GM12878 (cell line): ENCODE measurements at places on chromosomes 12 and 14.
A peak's percentile ranks its signal among the peaks of the same experiment; 100 is the strongest.

DNA sequence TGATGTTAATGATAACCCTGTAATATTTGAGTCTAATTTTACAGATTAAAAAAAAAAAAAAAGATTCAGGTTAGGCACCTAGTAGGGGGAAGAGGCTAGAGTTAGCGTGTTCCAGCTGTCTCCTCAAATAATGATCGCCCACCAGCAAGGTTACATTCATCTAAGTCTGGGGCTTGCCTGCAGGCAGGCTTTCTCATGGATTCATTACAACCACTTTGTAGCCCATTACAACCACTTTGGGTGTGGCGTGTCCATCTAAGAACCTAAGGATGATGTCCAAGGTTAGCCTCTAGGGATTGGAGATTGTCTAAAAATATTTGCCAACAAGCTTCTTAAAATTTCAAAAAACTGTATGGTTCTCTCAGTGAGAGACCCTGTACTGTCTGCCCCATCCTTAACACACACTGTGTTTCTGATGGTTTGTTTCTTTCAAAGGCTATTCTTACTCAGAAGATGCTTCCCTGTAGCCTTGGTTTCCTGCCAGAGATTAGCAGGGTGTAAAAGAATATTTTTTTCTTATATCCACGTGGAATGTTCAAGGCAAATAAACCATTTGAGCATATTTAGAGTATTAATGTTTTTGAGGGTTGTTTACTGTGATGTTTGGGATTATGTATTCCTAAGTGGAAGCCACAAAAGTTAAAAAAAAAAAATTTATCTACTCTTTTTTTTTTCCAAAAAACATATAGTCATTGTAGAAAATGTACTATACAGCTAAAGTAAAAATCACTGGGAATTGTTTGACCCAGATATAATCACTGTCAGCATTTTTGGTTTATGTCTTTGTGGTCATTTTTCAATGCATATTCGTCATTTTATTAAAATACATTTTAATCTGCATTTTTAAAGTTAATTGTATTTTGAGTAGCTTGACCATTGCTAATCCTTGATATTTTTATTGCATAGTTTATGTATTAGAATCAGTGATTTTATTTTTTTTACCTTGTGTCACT is 1.7 kb downstream of the DYNC1H1 start:
- no peak for DNase-seq

- DNase-seq, result no peak
Observed at GRCh38 chr14:95045106-95045701, 112.1 kb downstream of the DICER1 start.

DNA sequence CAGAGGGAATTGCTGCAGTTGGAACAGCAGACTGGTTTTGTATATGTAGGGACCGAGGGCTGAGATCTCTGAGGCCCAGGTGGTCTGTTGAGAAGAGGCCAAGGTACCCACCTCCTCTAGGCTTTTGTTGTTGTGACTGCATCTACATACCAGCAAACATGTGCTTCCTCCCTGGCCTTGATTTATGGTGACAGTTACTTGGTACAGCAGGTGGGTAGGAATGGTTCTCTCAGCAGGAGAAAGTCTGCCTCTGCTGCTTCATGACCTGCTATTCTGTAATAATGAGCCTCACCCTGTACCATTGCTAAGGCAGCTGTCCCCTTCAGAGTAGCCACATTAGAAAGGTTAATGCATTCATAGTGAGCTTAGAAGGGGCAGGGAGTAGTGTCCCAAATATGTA is 196.7 kb upstream of the PELI2 start:
- no peak for DNase-seq

GRCh38 chr12:31849090-31849687 is 110.0 kb upstream of the RESF1 start:
- DNase-seq, result no peak

- DNase-seq, result no peak
Observed at GRCh38 chr12:68455691-68456345, 123.7 kb upstream of the MDM1 start.

DNA sequence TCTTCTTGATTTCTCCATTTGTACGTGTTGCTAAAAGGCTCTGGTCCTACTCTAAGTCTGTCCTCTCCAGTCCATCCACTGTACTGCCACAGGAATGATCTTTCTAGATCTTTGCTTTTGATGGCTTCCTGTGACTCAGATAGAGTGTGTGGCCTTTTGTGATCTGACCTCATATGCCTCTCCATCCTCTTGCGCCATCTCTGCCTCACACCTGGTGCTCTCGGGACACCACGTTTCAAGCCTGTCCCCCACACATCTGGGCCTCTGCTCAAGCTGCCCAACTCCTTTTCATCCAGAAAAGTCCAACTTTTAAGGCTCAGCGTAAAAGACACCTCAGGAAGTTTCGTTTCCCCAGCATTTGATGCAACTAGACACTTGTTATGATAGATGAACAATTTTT is 39.0 kb downstream of the DCAF4 start:
- no peak for DNase-seq

DNA sequence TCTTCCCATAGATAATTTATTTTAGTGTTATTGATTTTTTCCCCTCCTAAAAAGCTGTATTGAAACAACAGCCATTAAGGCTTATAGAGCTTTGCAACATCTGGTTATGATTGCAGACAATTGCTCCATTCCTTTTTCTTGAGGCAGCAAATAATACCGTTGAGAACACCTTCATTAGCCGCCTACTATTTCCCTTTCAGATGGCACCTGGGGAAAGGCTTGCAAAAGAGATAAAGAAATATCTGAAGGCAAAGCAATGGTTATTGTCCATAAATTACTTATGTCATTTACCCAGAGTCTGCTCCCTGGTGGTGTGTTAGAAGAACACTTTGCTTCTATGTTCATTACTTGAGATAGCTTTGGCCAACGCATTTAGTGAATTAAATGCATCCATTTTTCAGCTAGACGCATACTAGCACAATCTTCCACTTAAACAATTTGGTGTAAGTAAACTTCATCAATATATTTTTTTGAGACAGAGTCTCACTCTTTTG is 377.8 kb downstream of the KCNH5 start:
- no peak for DNase-seq

GRCh38 chr12:130226126-130226525 is 63.9 kb downstream of the FZD10 start:
- DNase-seq, result no peak

DNA sequence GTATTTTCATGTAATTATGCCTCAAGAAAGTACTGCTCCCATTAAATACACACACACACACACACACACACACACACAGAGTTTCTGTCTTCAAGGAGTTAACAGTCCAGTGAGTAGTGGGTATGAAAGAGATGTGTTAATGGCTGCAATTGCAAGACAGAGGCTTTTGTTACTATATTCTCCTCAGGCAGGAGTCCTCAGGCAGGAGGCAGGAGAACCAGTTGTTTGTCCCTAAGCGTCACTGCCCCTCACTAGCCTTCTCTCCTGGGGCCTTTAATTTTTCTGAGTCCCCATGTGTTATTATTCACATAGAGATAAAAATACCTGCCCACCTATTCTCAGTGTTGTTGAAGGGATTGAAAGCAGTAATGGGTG is 31.2 kb downstream of the DAD1 start:
- DNase-seq, result no peak

DNA sequence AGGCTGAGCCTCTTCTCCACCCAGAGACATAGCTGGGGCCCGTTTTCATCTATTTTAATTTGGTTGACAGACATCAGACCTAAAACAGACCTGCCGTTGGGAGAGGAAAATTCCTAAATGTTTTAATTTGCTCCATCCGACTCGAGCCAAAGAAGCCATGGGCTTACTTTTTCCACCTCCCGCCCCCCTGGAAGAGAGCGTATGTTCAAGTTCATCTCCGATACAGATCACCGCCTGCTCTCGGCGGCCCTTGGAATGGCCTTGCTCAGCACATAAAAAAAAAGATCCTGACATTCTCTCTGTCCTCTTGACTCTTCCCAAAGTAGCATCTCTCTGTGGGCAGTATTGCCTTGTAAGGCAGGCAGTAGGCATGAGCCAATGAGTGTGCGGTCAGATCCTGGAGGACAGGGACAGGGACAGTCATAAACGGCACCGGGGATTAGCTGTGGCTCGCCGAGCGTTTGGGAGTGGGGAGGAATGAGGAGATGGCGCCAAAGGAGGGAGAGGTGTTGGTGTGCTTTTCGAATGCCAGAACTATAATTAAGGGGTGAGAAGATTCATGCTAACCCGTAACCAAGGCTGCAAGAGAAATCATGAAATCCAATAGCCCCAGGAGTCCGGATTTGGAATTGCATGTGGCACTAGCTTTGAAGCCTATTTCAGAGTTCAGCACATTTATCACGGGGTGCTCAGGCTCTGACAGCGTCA is 47.9 kb upstream of the MEG3 start:
- no peak for DNase-seq

DNA sequence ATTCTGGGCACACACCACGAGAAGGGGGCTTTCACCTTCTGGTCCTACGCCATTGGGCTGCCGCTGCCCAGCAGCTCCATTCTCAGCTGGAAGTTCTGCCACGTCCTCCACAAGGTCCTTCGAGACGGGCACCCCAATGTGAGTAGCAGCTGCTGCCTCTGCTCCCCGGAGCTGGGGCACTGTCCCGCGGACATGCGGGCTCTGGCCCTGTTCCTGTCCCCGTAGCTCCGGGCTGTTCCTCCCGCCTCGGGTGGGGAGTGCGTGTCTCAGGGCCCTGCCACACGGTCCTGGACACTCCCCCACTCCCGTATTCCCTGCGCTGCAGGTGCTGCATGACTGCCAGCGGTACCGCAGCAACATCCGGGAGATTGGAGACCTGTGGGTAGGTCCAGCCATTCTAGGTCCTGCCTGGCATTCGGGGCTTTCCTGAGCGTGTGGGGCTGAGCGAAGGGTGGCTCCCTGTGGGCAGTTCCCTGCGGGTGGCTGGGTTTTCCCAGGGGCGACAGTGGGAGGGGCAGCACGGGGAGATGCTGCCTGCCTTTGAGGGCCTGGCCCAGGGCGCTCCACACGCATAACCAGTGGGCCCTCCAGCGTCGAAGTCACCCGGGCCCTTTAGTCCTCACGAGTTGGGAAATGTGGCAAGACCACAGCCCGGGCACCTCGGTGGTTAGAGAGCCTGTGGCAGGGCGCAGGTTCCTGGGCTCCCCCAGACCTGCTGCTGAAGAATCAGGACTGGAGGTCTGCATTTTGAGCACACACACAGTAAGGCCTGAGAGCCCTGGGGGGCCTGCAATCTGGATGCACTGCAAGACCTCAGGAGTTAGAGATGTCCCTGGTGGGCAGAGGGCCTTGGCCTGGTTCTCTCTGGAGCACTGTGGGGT is 13.5 kb downstream of the HIP1R start:
- DNase-seq, result no peak

DNA sequence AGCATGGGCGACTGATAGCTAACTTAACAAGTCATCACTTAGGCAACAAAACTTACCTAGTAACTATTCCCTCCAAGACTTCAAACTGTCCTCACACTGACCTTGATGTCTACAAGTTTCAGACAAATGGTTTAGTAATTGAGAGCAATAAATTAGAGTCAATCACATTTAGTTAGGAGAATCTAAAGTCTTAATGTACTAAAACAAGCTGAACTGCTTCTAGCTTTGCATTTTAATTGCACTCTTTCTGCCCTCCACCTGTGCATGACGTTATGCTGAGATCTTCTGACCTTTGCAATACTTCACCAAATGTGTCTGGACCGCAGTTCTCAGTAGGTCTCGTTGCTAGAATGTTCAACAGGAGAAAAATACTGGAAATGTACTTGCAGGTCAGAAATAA is 158.0 kb downstream of the PIK3C2G start:
- DNase-seq, result no peak

DNA sequence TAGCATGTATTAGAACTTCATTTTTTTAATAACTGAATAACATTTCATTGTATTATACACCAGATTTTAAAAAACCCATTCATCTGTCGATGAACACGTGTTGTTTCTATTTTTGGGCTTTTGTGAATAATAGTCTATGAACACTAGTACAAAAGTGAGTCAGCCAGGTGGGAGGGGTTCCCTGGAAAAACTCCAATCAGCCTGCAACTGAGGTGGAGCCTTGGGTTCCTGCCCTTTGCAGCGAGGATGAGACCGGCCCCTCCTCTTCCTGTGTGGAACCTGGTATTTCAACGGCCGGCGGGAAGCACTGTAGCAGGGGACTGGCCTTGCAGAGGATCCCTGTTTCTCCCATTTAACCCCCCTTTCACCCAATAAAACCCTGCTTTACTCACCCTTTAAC is 56.1 kb downstream of the LMNTD1 start:
- no peak for DNase-seq

DNA sequence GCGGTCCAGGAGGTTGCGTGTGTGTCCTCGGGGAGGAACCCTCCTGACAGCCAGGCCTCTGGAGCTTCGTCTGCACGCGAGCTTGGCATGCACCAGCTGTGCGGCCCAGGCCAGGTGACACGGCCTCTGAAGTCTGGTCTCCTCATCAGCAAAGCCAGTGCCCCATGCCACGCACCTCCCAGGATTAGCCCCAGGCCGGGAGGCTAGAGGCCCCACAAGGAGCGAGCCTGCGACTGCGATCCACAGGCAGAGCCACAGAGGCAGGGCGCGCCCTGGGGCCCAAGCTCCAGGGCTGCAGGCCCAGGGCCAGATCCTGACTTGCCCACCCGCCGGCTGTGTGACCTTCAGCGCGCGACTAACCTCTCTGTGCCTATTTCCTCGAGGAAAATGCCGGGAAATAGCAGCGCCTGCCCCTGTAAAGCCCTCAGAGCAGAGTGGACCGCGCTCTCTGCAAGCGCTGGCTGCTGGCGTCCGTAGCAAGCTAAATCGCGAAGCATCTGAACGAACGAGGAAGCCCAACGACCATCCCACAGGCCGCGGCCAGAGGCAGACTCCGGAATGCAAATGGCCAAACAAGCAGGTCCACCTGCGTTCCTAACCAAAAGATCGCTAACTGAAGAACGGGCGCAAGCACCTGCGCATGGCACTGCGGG is 492 bp upstream of the BTBD6 start:
- no peak for DNase-seq

- DNase-seq, result no peak
Observed at GRCh38 chr14:22497671-22498093, 91.3 kb downstream of the DAD1 start.

- no peak for DNase-seq
Observed at GRCh38 chr12:116480210-116480810, 78.9 kb upstream of the MAP1LC3B2 start.

- no peak for DNase-seq
Observed at GRCh38 chr14:100105357-100106169, 40.3 kb downstream of the EVL start.

GRCh38 chr14:104504172-104504735 is 75.3 kb upstream of the C14orf180 start:
- DNase-seq, result no peak

GRCh38 chr12:111242184-111242583 is 126.7 kb downstream of the PHETA1 start:
- DNase-seq, result no peak

DNA sequence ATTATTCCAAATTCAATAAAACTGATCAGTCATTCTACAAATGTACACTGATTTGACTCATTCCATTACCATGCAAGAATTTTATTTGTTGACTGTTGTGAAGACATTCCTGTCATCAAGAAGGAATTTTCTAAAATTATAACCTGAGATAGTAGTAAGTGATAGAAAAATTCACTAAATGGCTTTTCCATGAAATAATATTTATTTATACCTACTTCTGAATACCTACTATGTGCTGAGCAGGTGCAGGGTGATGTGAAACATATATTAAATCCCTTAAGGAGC is 841.7 kb downstream of the NRXN3 start:
- DNase-seq, result no peak

- DNase-seq, result no peak
Observed at GRCh38 chr12:114476159-114476558, 70.2 kb upstream of the TBX5 start.

- no peak for DNase-seq
Observed at GRCh38 chr14:80378084-80378690, 166.9 kb upstream of the DIO2 start.

GRCh38 chr14:50875359-50876070 is 3.7 kb downstream of the ABHD12B start:
- DNase-seq, result peak; percentile 78
